ENCODE measurements at places on chromosomes 1 and 21. TPM values are rescaled to one million over a fixed set of nuclear protein-coding genes. Genes with fewer than 3 reads are reported as not detected.

- DNase-seq = no peak
Observed at GRCh38 chr1:158323866-158324265, 7.5 kb downstream of the CD1B start.

DNA sequence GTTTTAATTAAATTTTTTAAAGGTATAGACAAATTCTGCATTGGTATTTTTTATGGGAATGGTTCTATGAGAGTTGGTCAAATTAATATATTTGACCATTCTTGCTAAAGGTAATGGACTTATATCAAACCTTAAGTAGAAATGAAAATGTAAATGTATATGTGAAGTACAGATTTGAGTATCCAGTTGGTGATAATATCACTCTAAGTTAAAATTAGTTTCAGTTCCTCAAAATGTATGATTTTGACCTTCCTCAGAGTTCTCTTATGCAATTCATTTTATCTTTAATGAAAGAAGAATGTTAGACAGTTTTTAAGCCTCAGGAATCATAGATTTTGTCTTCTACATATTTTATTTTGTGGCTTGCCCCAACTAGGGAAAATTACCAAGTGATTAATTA, 1291.5 kb upstream of the B3GALT2 start:
- DNase-seq = no peak

Gene DPT
- total RNA-seq = not detected

Gene NHLH2
- total RNA-seq = 2.1 TPM

DNA sequence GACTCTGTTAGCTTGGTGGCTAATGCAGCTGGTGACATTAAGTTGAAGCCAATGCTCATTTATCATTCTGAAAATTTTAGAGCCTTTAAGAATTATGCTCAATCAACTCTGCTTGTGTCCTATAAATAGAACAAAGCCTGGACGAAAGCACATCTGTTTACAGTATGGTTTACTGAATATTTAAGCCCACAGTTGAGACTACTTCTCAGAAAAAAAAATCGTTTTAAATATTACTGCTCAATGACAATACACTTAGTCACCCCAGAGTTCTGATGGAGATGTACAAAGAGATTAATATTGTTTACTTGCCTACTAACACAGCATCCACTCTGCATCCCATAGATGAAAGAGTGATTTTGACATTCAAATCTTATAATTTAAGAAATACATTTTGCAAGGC, 79.6 kb downstream of the NEGR1 start:
- no peak for DNase-seq

- peak; percentile 96 for DNase-seq
Observed at GRCh38 chr1:154627257-154628120, 19.5 kb upstream of the ADAR start.

DNA sequence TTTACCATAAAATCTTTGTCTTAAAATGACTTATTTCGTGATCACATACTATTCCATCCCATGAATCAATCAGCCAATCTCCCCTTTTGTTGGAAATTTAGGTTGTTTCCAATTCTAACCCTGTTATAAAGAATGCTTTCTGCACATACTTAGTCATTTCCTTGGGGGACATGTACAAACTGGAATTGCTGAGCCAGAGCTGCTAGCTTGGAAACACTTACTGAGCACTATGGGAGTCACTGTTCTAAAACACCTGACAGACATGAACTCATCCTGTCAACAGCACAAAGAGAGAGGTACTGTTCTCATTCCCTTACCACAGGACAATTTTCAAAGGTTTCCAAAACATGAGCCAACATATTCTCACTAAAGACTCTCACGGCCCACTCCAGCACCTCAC, 32.1 kb downstream of the AK2 start:
- DNase-seq = no peak

- DNase-seq = no peak
Observed at GRCh38 chr1:55234016-55234415, 18.9 kb upstream of the USP24 start.

Gene PM20D1
- total RNA-seq = not detected

DNA sequence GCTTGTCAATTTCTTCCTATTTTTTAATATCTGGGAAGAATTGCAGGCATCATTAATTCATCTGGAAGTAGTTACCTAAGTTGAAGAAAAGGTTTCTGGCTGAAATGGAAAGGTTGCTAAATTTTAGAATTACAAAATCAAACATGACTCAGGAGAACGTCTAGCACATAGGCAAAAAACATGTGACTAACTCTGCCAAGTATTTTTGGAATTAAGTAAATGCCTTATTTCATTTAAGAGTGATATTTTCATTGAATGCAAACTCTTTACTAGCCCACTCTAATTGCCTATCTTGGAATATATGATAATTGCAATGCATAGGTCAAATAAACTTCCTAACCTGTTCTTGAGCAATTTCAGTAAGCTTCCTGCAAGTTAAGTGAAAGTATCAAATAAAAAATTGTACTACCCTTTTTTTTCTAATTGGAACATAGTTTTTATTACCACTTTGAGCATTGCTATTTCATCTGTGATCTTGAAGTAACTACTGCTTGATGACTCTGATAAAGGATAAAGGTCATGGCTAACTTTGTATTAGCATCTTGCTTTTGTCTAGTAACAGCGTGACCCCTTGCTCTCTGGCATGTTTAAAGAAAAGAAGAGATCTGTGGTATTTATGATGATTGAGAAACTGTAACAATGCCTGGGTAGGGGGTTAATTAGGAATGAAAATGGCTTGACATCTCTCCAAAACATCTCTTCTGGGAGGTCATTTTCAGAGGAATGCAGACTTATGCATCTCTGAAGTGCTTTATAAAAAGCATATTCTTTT, 208.3 kb upstream of the NCAM2 start:
- no peak for DNase-seq

DNA sequence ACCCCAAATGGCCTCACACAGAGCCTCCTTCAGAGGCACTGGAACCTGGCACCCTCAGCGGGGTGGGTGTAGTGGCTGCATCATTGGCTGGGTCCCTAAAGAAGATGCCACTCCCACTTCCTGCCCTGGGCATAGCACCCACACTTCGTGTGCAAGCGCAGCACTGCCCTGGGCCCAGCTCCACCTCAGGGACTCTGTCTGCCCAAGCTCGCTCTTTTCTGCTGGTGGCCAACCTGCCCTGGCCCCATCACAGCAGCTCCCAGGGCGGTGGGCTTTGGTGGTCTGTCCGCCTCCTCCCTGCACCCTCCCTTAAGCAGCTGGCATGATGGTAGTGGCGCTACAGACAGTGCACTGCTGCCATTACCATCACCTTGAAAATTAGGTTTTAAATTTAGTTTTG, 829.3 kb upstream of the BRINP3 start:
- no peak for DNase-seq

All from endodermal cell (in vitro differentiated cells).